ENCODE measurements at places on chromosomes 11 and 22.

- no peak for DNase-seq
Observed at GRCh38 chr22:24061124-24061684, 50.1 kb downstream of the CABIN1 start.

- no peak for DNase-seq
Observed at GRCh38 chr22:23070418-23071229, at the start of gene GNAZ. Gene GNAZ (plus strand): TSS chr22:23070519. CDS start chr22:23095696, 25,177 bp downstream.

- DNase-seq: no peak
Observed at GRCh38 chr22:44186121-44186510, 5.4 kb downstream of the PARVG start.

GRCh38 chr22:47547881-47548650, 785.6 kb downstream of the TBC1D22A start:
- no peak for DNase-seq

DNA sequence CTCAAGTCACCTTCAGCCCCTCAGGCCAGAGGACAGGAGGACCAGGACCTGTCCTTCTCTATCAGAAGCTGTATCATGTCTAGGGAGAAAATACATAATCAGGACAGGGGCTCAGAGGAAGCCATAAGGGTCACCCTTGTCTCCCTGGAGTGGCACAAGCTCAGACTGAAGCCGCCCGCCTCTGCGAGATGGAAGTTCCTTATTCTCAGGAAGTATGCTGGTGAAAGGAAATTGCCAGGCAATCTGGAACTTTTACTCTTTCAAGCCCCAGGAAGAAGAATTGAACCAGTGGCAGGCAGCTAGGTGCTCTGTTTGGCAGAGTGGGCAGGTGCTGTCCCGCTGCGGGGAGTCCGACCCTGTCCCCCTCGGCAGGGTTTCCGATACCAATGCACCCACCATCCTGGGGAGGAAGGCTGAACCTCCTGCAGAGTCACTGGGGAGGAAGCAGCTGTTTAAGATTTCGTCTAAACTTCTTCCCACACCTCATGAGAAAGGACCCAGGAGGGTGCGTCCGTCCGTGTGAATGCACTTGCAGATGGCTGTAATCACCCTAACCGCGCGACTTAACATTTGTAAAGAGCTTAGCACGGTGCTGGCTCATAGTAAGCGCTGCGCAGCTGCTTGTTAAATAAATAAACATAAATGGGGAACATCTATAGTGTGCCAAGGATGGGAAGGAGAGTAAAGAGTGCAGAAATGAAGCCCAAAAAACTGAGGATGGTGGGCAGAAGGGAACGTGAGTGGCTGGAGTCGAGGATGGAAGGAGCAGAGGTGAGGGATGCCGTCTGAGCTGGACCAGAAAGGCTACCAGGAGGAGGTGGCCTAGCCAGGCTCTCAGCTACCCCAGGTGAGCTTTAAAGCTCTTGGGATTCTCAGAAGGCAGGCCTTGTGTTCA, 5.0 kb upstream of the ANO1 start:
- DNase-seq: no peak

DNA sequence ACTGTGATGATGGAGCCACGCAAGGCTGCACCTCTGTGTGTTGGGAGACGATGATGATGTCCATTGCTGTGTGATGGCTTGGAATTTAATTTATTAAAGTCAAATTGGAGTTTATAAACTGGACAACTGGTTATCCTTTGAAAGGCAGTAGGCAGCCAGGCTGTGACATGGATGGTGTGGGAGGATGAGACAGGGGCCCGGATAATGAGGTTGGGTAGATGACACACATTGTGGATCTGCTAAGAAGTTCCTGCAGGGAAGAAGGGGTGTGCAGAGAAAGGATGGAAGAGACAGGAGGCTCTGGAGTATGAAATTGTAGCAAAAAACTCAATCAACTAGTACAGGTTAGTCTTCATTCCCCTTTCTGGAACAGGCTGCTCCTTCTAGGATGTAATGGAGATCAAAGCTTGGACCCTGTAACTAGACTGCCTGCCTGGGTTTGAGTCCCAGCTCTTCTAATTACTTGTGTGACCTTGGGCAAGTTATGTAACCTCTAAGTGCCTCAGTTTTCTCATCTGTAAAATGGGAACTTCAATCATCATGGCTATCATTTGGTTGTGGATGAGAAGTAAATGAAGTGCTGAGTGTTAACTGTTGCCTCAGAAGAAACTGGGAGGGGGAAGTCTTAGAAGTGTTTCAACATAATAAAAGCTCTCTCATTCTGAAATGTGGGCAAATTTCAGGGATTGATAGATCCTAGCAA, 4.2 kb upstream of the HINFP start:
- no peak for DNase-seq

DNA sequence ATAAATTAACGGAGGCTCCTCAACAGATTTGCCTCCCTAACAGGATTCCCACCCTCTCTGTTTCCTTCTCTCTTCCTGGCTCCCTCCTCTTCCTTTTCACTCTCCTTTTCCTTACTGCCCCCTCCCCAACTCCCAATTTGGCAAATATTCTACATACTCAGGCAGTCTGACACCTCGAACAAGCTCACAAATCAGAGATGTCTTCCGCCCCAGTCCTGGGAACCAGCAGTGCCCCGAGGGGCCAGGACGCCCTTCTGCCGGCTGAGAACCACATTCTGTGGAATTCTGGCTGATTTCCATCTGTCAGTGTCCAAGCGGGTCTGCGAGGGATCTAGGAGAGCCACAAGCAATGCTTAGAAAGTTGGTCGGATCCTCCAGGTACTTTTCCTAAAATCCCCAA, 94.0 kb downstream of the NTM start:
- no peak for DNase-seq

DNA sequence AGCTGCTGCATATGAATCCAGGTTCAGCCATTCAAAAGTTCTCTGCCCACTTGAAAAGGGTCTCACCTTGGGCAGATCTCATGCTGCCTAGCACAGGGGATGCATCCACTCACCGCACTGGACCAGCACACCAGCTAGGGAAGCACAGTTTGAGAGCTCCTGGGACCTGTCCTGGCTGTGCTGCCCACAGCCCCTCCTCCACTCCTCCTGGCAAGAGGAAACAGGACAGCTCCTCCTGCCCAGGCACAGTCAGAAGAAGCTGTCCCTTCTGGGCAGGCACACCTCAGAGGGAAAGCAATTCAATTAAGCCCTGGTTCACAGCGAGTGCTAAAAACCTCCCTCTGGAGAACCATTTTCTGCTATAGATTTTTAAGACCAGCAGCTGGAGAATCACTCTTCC, 146.7 kb downstream of the ST3GAL4 start:
- DNase-seq: no peak

DNA sequence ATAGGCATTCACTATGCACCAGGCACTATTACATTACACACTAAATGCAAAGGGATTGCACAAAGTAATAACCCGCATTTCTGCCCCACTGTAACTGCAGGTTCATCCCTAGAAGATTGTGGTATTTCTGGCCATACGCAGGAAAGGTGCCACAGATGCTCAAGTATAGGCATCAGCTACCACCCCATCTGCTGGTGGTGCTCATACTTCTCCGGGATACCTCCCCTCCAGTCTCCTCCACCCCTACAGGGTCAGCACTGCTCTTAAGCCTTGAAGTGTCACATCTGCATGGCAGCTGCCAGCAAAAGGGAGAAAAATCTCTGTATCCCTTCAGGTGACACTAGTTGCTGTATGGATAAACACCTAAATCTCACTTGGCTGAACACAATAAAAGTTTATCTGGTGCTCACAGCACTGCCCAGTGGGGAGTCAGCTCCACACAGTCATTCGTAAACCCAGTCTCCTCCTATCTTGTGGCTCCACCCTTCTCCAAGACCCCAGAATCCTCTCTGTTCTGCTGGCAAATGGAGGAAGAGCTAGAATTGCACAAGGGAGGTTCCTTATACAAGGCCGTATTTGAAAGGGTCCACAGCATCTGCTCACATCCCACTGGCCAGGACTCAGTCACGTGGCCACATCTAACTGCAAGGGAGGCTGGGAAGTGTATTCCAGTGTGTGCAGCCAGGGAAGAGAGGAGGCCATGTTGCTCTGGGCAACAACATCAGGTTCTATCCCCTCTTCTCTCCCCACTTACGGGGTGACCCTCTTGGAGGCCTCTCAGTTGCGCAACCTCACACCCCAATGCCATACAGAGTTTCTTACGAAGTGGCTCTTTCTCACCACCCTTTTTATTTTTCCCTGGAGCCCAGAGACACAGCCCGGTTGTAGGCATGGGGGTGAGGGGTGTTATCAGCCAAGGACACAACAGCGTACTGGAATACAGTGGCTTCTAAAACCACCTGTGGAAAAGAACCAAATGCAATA, 114.7 kb downstream of the BUD13 start:
- no peak for DNase-seq

- DNase-seq: no peak
Observed at GRCh38 chr11:70608568-70609470, 210.5 kb downstream of the CTTN start.

DNA sequence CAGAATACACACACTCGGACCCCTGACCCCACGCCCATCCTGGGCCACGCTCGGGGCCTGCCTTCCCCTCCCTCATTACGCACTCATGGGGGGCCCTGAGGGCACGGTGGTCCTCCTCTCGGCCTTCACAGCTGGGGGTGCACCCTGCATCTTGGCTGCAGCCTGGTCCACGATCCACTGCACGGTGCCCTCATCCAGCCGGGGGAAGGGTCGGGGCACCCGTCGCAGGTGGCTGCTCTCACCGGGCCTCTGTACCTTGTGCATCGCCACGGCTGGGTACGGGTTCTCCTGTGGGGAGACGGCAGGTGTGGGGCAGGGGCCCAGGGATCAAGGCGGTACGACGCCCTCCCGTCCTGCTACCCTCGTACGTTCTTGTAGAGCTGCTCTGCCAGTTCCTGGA, 10.4 kb downstream of the SBF1 start:
- no peak for DNase-seq

Data from activated CD4-positive, CD25-positive, alpha-beta regulatory T cell (primary cell).